ENCODE measurements at places on chromosomes 1 and 21.
A peak's percentile ranks its signal among the peaks of the same experiment; 100 is the strongest.

DNA sequence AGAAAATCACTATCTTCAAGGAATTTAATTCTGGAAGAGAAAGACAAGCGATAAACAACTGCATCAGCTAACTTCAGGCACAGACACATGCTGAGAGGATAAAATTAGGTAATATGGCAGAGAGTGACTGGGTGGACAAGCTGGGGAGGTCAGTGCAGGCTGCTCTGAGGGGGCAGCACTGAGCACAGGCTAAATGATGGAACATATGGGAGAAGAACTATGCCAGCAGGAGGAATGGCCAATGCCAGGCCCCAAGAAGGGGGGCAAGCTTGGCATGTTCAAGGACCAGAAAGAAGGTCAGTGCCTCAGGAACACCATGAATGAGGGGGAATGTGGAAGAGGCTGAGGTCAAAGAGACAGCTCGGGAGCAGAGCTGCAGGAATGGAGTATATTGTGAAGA lies 190.7 kb upstream of the MAP1LC3C start:
- DNase-seq: no peak

DNA sequence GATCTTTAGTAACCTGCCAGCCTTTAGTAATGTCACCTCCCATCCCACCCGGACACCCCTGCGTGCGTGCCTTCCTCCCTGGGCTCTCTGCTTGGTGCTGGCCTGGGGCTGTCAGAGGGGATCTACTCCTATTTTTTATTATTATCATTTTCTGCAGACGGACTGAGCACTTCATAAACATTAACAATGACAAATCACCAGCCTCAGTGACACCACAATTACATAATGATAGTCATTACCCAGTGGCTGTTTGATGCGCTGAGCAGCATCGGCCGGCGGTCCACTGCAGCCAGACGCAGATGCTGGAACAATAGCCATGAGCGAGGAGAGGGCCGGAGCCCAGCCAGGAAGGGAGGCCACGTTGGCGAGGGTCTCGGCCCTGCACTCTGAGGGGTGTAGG lies 309.3 kb upstream of the AJAP1 start:
- no peak for DNase-seq

GRCh38 chr1:31725777-31726535 lies 22.1 kb upstream of the COL16A1 start:
- DNase-seq: no peak

DNA sequence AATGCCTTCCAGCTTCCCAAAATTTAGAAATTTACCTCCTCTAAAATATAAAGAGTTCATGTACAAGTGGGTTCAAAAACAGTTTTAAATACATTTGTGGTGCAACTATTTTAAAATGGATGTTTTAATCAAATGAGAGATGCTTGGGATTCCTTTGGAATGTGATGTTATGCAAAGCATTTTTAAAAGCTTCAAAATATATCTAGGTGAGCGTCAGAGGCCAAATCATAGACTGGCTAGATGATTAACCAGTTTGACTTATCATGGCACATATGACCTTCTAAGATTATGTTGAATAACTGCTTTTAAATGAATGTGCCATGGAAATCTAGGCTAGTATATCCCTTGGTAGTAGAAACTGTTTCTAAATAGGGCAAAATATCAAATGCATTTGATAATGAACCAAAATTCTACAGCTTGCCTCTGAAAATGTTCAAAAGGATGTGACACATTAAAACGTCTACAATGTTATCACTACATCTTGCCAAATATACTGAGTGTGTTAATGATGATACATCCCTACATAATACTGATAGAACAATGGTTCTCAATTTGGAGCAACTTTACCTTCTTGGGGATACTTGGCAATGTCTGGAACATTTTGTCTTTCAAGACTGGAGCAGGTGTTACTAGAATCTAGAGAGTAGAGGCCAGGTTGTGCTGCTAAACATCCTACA lies 650.9 kb upstream of the ADGRL2 start:
- no peak for DNase-seq

- DNase-seq: peak; percentile 80
Measured at GRCh38 chr1:32724678-32725614, 22.4 kb upstream of the SYNC start.

DNA sequence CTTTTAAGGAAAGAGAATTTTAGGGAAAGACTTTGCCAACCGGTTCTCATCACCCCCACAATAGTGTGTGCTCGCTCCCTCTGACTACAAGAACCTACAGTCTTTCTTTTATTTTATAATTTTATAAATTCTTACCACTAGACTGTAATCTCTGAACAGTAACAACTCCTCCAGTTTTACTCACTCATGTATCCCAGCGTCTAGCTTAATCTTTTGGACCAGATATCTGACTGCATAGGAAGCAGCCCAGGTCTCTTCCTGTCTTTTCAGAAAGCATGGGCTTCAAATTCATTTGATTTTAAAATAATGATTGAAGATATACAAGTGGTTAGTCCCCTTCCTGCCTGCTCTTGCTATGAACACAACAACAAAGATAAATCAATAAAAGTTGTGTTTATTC lies 19.0 kb upstream of the DUSP10 start:
- no peak for DNase-seq

DNA sequence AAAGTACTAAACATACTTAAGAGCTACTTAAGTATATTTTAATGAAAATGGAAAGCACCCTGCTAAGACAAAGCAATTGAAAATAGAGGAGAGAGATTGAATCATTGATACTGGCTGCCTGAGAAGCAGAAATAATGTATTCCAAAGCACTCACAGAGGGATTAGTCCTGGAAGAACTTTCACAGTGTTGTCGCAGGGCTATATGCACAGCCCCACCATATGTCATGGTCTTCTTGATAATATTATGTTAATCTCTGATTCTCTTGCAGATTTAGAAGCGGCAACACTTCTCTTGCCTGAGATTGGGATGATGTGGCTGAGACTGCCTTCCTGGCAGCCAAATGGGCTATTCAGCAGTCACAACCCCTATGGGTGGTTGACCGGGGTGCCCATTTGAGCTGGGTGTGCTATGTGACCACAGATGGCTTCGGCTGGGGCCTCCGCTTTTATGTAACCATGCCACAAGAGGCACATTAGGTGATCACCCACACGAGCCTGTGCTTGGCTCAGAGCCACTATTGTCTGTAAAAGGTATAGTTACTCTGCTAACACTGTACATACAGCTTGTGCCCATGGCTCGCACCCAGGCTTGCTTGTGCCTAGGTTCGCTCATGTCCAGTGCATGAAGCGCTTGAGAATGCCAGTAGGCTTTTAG lies 152.2 kb upstream of the SGIP1 start:
- DNase-seq: no peak

GRCh38 chr1:168980180-168980579 lies 126.3 kb upstream of the ATP1B1 start:
- DNase-seq: no peak

- no peak for DNase-seq
Measured at GRCh38 chr1:240090957-240091600, 604 bp upstream of the FMN2 start.

- DNase-seq: peak; percentile 86
Measured at GRCh38 chr21:45152265-45152746, 77.9 kb downstream of the ADARB1 start.

DNA sequence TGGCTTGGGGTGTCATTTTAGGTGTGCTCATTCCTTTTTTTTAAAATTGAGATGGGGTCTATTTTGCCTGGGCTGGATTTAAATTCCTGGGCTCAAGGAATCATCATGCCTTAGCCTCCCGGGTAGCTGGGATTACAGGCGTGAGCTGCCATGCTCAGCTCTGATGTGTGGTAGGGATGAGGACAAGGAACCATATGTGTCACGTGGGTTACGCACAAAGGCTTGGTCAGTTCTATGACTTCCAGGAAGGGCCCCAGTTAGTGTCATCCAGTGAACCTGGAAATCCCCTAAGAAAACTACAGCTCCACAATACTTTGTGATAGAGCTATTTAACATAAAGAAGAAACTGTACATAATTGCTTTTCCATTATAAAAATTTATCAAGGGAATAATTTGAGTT lies 6.7 kb upstream of the METTL25B start:
- no peak for DNase-seq

DNA sequence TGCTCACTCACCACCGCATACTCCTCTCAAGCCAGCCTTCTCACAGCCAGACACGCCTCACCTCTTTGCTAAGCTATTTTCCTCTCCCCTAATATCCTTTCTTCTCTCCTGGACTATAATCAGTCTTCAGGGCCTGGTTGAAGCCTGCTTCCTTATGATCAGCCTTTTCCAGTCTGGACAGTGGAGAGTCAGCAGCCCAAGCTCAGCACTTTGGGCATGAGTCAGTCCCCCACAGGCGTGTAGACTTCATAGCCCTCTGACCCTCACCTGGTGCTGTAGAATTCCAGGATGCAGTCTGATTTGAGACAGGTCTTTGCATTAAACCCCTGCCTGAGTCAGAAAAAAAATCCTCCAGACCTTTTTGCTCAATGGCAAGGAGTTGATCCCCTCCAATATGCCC lies 2.5 kb downstream of the HPCAL4 start:
- DNase-seq: no peak

DNA sequence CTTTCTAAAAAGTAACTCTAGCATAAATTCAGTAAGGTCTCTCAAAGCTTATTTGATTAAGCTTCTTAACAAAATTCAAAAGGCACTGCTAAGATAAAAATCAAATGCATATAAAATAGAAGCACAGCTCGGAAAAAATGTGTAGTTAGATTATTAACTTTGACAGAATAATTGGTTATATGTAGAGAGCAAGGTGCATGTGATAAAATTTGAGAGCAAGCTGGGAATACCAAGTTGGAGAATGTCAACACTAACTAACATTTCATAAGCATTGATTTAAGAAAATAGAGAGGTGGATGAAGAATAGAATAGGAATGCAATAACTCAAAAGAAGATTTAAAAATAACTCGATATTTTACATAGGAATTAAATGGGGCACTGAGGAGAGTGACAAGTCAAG lies 204.5 kb upstream of the GREM2 start:
- DNase-seq: no peak

DNA sequence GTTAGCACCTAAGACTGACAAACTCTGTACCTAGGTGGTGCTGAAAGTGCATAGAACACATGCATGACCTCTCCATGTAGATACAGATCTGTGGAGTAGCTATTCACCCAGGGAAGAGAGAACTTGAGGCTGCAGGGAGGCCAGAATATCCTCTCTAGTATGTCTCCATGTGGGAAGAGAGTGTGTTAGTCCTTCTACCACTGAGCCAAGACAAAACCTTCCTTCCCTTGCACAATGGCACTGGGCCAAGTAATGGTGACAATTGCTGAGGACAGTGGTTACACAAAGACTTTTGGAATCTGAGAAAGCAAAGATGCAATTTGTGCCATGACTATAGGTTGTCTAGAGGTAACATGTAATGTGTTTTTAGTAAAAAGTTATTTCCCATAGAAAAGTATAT lies 52.3 kb downstream of the C1orf198 start:
- DNase-seq: no peak

DNA sequence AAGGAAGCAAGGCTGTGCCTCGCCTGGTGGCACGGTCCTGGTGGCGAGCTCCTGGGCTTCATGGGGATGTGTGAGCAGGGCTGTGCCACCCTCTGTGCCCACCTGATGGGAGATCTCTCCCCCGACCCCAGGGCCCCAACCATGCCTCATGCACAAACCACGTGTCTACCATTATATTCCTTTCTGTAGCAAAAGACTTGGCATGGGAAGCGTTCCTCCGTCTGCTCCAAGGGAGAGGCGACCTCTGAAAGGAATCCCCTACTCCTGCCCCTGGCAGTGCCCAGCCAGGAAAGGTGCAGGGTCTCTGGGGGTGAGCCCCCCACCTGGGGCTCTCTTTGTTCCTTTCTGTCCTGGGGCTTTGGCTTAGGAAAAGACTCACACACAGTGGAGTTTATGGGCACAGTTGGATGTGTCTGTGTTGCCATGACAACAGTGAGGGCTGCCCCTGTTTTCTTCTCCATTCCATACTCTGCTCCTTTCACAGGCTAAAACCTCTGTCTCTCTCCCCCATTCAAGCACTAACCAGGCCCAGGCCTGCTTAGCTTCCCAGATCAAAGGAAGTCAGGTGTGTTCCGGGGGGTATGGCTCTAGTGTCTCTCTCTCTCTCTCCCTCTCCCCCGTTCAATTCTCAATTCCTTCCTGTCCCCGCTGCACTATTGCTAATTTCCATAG lies 21.4 kb upstream of the LRRN2 start:
- DNase-seq: no peak

GRCh38 chr1:6488602-6489382 lies 2.7 kb downstream of the PLEKHG5 start:
- DNase-seq: peak; percentile 76

GRCh38 chr1:7641587-7642417 lies 129.3 kb upstream of the VAMP3 start:
- no peak for DNase-seq

DNA sequence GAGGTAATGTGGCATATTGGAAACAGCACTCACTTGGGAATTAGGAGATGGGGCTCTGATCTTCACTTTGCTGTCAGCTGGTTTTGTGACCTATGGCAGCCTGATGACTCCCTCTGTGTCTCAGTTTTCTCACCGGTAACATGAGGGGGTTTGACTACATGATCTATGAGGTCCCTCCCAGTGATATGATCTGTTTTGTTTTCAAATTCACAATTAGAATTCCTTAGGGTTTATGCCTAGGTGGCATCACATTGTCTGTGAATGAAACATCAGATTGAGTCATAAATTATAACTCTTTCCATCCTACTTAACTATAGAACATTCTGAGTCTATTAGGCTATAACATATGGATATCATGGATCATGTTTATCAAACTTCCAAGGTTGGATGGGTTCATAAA lies 386.6 kb downstream of the PTBP2 start:
- DNase-seq: no peak

- no peak for DNase-seq
Measured at GRCh38 chr1:96980448-96980847, 258.9 kb downstream of the PTBP2 start.

- DNase-seq: no peak
Measured at GRCh38 chr1:244150665-244151064, 99.6 kb downstream of the ZBTB18 start.

DNA sequence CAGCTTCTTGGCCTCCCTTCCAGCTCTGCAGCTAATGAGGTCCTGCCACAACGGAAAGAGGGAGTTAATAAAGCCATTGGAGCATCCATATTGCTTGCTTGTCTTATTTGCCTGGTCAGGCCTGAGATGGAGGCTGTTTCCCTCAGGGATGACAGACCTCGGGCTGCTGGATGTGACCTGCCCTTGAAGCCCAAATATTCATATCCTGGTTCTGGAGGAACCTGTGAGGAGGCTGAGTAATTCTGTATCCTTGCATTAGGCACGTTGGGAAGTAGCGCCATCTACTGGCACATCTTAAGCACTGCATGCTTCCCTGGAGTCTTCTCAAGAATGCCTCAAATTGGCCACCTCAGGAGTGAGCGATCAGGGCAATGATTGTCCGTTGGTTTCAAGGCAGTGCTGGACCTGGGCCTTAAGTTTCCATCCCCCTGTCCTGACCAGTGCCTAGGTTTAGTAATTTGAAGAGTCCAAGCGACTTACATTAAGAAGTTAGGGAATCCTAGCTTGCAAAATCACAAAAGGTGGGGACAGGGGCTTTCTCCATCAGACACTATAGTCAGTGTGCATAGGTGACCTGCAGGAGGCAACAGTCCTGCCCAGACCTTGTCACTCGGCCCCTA lies 13.8 kb upstream of the NASP start:
- DNase-seq: peak; percentile 79

GRCh38 chr1:215635827-215636226 lies 68.7 kb downstream of the KCTD3 start:
- no peak for DNase-seq
